Naive thymus-derived CD8-positive, alpha-beta T cell (primary cell): ENCODE measurements at places on chromosomes 3 and 15. TPM values are rescaled to one million over a fixed set of nuclear protein-coding genes. Genes with fewer than 3 reads are reported as not detected.

GRCh38 chr15:71392861-71393283 is 277.6 kb downstream of the THSD4 start:
- DNase-seq, result no peak

DNA sequence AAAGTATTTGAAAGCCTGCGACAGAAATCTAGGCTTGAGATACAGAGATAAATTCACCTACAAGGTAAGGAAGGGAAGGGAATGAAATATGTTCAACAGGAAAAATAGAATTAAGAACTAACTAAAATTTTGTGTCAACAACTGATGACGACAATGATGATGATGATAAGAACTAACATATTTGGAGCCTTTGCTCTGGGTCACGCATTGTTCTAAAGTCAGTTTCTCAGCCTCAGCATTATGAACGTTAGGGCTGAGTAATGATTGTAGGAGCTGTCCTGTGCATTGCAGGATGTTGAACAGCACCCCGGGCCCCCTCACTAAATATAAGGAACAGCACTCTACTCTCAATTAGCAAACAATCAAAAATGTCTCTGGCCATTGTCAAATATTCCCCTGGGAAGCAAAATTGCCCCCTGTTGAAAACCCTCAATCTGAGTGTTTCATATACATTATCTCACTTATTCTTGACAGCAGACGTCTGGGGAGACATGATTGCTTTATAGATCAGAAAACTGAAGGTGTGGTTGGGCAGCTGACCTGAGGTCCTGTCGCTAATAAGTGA is 88.5 kb downstream of the ERC2 start:
- DNase-seq, result no peak

- no peak for DNase-seq
These were observed 3.0 kb downstream of the NAALADL2 start for GRCh38 chr3:174862101-174862500.

DNA sequence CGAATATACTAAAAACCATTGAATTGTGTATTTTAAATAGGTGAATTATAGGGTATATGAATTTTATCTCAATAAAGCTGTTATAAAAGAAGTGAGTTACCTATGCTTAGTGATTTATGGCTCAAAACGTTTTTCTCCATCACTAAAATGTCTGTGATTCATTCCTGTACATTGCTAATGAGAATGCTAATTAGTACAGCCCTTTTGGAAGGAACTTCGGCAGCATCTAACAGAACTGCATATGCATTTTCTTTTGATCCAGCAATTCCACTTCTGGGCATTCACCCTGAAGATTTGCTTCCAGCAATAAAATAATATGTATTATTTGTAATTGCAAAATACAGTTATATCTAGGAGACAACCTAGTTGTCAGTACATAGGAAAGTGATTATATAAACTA is 53.6 kb downstream of the TCF12 start:
- DNase-seq, result no peak

GRCh38 chr15:82043130-82043673 is 2.6 kb downstream of the MEX3B start:
- peak; percentile 4 for DNase-seq

DNA sequence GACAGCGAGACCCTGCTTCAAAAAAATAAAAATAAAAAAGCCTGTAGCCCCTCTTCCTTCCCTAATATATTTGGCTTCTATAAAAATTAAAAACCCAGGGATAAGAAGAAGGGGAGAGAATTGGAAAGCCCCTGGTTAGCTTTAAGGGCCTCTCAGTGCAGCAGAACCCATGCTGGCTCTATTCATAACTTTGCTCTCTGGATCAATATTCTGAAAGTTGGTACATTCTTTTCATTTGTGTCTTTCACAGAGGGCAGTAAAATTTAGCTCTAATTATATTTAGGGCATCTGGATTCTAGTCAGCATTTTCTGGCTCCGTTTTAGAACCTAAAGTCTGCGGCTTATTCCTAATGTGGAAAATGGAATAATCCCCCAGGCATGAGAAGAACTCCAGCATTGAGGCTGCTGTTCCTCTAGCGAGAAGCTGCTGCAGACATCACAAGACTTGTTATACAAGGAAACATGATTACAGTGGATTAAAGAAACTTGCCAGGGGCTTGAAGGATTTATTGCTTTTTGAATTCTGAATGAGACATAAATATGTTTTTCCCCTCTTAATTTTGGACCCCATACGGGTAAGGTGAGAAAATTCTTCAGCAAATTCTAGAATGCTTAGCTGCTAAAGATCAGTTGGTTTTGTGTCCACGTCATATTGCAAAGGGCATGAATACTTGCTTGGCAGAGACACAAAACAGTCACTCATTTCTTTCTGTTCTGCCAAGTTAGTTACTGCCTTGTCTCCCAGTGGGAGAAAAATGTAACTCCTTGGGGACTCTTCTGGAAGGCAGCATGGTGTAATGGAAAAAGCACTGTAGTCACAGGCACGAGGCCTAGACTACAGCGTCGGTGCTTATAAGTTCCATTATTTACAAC is 177.7 kb downstream of the VGLL4 start:
- DNase-seq, result no peak

- no peak for DNase-seq
These were observed 333.4 kb upstream of the TBC1D5 start for GRCh38 chr3:18075799-18076198.

DNA sequence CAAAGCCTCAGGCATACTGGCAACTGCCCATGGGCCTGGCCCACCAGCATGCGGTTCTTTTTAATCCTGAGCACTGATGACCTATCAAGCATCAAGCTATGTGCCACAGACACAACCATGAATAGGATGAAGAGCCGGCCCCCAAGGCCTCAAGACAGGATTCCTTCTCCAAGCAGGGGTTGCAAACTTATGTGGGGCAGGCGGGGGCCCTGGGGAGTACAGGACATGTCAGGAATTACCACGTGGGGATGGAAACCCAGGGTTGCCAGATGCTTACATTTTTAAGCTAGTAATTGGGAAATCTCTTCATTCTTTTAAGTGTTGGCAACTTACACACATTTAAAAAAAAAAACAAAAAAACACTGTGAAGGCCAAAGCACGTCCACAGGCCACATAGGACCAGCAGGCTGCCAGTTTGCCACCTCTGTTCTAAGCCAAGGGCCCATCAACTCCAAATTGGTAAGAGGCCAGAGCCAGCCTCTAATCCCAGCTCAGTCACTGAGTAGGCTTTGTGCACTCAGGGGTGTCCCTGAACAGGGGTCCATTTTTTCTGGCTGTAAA is 32.8 kb downstream of the BDH1 start:
- no peak for DNase-seq

DNA sequence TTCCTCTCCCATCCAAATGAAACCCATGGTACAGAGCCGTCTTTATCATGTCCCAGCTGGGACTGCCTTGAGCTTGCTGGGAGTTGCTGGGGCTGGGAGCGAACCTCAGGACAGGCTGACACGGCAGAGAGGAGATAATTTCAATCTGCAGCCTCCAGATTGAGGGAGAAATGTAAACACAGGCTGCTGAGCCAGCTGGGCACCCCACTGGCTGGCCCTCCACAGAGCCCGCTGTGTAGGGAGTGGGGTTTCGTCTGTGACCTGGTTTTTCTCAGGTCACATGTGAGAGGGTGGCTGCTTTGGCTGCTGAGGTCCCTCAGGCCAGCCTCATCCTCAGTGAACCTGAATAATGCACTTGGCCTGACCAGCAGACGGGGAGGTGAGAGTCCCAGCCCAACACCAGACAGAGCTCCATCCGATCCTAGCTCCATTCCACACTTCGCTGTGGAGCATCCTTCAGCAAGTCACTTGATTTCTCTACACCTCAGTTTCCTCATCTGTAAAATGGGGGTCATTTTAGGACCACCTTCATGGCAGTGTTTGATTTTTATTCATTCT is 121.6 kb upstream of the MRPS22 start:
- no peak for DNase-seq

GRCh38 chr15:71364117-71364584 is 248.9 kb downstream of the THSD4 start:
- DNase-seq, result no peak

DNA sequence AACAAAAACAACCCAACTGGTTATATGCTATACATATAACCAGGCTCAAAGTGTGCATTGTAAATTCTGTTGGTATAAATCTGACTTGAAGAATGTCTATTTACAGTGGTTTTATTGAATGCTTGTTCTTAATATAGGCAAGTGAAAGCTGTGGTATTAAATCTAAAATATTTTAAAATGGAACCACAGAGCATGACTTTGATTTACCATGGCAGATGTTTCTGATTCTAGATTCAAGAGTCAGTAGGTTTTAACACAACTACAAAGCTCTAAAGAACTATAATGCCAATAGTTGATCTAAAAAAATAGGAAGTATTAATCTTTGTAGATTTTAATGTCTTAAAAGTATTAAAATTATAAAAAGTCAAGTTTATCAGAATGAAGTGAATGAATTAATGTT is 141.9 kb upstream of the PLSCR5 start:
- no peak for DNase-seq

DNA sequence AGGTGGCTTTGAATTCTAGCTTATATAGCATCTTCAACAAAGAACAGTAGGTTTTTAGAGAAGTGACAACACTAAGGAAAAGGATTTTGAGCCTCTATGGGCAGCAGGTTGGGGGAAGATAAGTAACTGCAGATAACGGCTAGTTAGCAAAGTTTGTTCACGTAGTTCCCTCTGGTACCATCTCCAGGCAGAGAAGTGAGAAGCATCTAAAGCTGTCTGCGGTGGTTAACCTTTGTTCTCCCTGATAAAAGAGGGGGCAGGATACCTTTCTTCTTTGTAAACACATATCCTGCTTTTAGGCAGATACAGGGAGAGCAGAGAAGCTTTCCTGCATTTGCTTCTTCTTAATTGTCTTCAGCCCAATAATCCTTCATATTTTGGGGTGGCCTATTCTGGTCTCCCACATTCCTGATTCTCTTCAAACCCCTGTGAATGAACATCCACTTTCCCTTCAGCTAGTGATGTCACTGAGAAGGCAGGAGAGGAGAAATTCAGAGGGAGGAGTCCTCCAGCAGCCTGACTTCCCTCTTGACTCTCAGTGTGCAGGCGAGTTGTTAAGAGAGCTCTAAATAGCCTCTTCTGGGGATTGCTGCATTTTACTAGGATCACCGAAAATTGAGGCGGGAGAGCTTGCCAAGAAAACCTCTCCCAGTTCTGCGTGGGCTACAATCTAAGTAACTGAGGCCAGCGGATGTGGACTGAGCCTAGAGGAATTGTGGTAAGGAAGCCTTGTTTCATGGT is 393.7 kb upstream of the C2CD4B start:
- DNase-seq, result no peak

GRCh38 chr15:62895905-62896316 is 146.6 kb upstream of the TPM1 start:
- DNase-seq, result no peak

DNA sequence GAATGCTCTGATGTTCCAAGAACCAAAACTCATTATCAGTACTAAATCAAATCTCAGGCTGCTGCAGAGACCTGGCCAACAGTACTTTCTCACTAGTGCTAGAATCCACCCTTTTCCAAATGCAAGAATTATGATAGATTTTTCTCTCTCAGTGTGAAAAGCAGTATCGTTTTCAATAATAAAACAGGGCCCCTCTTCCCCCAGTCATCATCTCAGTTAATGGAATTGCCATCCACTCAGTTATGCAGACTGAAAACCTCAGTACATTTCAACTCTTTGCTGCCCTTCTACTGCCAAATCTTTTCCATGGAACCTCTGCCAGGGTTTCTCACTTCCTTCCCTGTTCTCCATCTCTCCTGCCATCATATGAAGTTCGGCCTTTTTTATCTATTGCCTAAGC is 72.4 kb upstream of the FGF12 start:
- DNase-seq, result no peak

DNA sequence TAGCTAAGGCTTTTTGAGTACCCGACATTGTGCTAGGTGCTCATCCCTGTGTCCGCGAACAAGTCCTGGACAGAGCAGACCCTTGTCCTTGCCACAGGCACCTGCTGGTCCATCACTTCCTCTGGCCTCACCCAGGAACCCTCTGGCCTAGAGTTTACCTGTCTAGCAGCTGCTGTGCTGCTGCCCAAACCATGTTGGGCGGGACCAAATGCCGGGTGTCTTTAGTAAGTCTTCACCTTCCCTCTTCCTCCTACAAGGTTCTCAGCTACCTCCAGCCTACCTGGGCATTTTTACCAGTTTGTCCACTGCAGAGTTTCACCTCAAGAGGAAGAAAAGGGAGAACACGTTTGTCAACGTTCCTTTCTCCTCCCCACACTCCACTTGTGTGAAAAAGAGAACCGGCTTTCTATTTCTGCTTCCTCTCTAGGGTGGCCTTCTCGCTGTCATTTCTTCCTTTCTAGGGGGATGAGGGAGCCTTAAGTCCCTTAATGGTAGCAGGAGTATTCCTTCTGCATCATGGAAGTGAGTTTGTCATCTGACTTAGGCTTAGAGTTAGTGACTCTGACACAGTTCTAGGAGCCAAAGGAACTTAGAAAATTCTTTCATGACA is 80.4 kb upstream of the GCNT3 start:
- DNase-seq, result no peak

GRCh38 chr15:61715082-61715481 is 345.2 kb downstream of the VPS13C start:
- no peak for DNase-seq

- DNase-seq, result no peak
These were observed 43.6 kb upstream of the APH1B start for GRCh38 chr15:63233667-63234423.

GRCh38 chr3:145395421-145395820 is 765.6 kb downstream of the PLOD2 start:
- DNase-seq, result no peak

SYNPR gene
- not detected for total RNA-seq

PPARG gene
- total RNA-seq, result not detected

MAGI1 gene
- total RNA-seq, result not detected

PLSCR1 gene
- total RNA-seq, result 17.2 TPM

MUSTN1 gene
- total RNA-seq, result 3.4 TPM

HCLS1 gene
- total RNA-seq, result 340 TPM

CLDN16 gene
- not detected for total RNA-seq
